ENCODE measurements at places on chromosomes 16 and 17.

- DNase-seq: no peak
These were observed 20.8 kb upstream of the LRRC37A3 start for GRCh38 chr17:64940055-64940454.

DNA sequence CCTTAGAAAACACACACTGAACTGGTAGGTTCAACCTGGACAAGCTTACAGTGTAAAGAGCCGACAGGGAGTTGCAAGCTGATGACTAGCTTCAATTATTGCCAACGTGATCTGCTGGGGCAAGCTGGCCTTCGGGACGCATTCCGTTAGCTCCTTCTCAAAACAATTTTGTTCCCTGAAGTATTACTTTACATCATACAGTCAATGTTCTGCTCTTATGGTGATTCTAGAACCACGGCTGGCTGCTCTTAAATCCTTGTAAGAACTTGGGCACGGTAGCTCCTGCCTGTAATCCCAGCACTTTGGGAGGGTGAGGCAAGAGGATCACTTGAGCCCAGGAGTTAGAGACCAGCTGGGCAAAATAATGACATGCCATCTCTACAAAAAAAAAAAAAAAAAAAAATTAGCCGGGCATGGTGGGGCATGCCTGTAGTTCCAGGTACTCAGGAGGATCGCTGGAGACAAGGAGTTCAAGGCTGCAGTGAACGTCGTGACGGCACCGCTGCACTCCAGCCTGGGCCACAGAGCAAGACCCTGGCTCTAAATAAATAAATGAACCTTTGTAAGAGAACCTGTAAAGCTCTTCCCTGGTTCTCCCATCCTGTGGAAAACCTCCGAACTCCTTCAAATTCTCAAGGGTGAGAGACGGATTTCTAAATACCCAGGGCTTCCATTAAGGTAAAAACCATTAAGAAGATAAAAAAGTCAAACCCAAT, 2.0 kb downstream of the CDIP1 start:
- DNase-seq: no peak

DNA sequence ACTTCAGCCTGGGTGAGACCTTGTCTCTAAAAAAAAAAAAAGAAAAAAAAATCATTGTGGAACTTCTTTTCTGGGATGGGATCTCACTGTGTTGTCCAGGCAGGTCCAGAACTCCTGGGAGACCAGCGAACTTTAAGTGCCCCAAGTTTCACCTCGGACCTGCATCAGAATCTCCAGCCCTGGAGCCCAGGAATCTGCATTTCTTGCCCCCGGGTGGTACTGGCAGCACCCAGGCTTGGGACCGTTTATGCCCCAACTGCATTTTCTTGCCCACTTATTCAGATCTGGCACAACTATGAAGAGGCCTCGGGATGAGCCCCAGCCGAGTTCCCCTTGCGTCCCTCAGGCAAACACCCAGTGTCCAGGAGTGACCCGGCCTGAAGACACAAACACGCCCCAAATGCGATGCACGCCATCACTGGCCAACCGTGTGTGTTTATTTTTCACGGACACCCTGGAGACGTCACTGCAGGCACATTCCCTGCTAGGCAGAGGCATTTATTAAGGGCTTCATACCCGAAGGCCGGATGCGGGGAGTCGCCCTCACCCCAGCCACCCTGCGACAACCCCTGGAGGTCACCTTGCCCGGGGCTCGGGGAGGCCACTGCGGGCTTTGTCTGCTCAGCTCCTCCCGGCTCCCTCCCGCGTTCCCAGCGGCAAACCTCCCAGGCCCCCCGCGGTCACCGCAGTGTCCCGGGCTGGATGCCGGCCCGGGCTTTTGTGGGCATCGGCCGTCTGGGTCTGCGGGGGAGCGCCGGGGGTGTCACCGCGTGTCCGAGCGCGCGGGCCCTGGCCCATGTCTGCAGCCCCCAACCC, 684 bp upstream of the SPIRE2 start:
- no peak for DNase-seq

- no peak for DNase-seq
These were observed 82.7 kb upstream of the CDYL2 start for GRCh38 chr16:80887062-80887461.

- no peak for DNase-seq
These were observed 53.5 kb upstream of the INTS2 start for GRCh38 chr17:61981323-61981722.

DNA sequence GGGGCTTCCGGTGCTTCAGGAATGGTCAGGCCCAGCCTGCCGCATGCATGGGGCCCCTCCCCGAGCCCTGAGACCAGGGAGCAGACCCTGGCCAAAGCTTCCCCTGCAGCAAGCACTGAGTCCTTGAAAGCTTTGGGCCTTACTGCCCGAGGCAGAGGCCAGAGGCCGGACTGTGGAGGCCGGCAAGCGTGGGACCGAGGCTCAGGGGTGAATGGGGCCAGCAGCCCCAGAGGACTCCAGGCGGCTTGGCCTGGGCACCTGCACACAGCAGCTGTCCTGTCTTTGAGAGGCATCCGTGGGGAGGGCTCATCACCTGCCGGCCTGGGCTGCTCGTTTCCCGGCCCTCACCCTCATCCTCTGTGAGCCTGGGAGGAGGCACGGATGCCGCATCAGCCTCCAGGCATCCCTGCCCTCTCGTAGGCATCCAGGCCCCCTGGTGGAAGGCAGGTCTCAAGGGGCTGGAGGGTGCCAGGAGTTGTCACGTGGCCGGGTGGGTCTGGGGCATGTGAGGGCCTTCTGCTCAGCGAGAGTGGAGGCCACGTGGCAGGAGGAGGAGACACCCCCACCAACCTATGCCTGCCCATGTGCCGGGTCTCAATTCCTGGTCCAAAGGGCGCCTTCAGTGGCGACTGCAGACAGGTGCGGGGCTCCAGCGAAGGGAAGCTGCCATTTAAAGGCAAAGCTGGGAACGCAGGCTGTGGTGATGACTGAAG, 31.4 kb downstream of the CACNA1H start:
- DNase-seq: no peak

- DNase-seq: no peak
These were observed 1.3 kb downstream of the CCR10 start for GRCh38 chr17:42680331-42680808.

- no peak for DNase-seq
These were observed 59.5 kb upstream of the IRX3 start for GRCh38 chr16:54346041-54346440.

DNA sequence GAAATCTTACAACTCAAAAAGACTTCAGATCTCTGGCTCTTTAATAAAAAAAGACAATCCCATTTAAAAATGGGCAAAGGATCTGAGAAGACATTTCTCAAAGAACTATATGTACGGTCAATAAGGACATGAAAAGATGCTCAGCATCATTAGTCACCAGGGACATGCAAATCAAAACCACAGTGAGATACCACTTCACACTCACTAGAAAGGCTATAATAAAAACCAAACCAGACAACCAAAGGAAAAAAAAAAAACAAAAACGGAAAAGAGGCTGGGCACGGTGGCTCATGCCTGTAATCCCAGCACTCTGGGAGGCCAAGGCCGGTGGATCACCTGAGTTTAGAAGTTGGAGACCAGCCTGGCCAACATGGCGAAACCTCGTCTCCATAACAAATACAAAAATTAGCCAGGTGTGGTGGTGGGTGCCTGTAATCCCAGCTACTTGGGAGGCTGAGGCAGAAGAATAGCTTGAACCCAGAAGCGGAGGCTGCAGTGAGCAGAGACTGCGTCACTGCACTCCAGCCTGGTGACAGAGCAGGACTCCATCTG, 1.7 kb upstream of the NPIPB7 start:
- DNase-seq: no peak

GRCh38 chr17:43952351-43952723, 1.4 kb downstream of the PYY start:
- DNase-seq: no peak

GRCh38 chr17:21061158-21061835, 18.5 kb upstream of the USP22 start:
- DNase-seq: no peak

- DNase-seq: no peak
These were observed 17.3 kb downstream of the DYNLL2 start for GRCh38 chr17:58100506-58100905.
